Fibroblast of the aortic adventitia (primary cell): ENCODE measurements at places on chromosomes 1 and 21. TPM values are rescaled to one million over a fixed set of nuclear protein-coding genes. Genes with fewer than 3 reads are reported as not detected.

MSH4 gene
- 0.09 and 0.16 TPM in 2 replicates for total RNA-seq

LCE1A gene
- total RNA-seq, result not detected in 2 replicates

FH gene
- total RNA-seq, result 47.1 and 99.7 TPM in 2 replicates

DNA sequence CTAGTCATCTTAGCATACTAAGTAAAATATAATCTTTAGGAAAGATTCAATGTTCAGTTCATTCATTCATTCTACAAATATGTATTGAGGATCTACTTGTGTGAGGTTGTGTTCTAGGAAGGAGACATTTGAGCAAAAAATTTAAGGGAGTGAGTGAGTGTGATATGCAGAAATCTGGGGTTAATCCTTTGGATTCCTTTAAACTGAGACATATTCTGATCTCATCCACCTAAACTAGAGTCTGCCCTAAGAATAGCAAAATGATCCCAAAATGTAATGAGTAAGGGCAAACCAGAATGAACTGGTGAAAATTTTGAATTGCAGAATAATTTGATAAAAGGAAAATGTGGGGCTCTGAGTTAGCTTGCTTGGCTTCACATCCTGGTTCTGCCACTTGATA is 8.6 kb downstream of the UBE2U start:
- DNase-seq, result peak; percentile 71

- DNase-seq, result no peak
These were observed 160.5 kb downstream of the CDC7 start for GRCh38 chr1:91661121-91661520.
